NCI-H1092 treated with DMSO at 0.1 percent for 48 hours (cell line): ENCODE measurements at places on chromosomes 4 and X.

- no peak for DNase-seq
Observed at GRCh38 chr4:186307497-186307896, 41.5 kb downstream of the F11 start.

DNA sequence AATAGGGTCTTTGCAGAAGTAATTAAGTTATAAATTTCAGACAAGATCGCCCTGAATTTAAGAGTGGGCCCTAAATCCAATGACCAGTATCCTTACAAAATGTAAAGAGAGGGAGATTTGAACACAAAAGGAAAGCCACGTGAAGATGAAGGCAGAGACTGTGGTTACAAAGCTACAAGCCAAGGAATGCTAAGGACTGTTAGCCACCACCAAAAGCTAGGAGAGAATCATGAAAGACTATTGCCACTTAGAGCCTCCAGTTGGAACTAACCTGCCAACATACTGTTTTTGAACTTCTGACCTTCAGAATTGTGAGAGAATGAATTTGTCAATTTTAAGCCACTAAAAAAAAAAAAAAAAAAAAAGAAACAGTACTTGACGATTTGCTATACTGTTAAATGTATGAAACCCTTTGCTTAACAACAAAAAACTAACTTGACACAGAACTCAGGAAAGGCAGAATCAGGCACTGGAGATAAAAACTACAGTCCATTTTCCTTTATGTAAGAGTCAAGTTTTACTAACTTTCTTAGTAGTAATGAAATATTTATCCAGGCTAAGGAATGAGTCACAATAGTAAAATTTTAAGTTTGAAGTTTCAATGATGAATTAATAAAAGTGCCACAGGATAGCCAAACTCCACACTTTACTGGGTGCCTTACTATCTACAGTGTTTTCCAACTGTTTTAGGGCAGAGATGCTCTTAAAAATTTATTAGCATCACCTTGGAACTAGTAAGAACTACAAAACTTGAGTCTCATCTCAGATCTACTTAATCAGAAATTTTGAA lies 25.1 kb downstream of the DHX15 start:
- DNase-seq, result no peak

GRCh38 chr4:159060161-159060560 lies 42.7 kb upstream of the RAPGEF2 start:
- no peak for DNase-seq

DNA sequence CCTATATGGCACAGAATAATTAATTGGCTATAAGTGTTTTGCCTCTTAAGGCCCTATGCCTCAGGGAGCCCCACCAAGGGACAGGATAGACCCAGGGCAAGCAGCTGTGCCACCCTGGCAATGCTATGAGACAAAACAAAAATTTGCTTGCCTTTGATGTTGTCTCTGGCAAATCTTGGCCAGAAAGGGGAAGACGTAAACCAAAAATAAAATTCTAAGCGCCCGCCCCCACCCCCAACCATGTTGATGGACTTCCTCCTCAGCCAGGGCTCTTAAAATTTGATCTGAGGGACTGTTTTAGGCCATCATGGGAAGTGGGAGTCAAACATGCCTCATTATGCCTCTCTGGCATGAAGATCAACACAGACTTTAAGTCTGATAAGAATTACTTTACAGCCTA lies 130.5 kb upstream of the APOOL start:
- DNase-seq, result no peak

DNA sequence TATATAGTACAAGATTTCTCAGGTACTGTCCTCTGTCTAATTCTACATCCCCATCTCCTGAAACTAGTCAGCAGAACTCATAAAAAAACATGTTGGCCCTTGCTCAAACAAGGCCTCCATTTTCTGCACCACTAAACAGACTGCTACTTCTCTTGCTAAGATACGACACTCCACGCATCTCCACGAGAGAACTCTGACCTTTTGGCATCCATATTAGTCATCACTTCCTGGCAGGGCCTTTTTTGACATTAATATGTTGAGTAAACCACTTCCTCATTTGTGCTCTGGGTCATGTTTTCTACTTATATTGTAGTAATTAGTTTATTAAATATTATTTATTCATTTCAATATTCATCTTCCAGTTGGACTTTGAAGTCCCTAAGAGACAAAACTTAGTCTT lies 65.6 kb downstream of the DCAF8L1 start:
- DNase-seq, result no peak

- peak; percentile 14 for DNase-seq
Observed at GRCh38 chrX:120514236-120514635, 45.1 kb upstream of the LAMP2 start.

GRCh38 chr4:4284827-4285618 lies 4.9 kb downstream of the LYAR start:
- DNase-seq, result no peak

DNA sequence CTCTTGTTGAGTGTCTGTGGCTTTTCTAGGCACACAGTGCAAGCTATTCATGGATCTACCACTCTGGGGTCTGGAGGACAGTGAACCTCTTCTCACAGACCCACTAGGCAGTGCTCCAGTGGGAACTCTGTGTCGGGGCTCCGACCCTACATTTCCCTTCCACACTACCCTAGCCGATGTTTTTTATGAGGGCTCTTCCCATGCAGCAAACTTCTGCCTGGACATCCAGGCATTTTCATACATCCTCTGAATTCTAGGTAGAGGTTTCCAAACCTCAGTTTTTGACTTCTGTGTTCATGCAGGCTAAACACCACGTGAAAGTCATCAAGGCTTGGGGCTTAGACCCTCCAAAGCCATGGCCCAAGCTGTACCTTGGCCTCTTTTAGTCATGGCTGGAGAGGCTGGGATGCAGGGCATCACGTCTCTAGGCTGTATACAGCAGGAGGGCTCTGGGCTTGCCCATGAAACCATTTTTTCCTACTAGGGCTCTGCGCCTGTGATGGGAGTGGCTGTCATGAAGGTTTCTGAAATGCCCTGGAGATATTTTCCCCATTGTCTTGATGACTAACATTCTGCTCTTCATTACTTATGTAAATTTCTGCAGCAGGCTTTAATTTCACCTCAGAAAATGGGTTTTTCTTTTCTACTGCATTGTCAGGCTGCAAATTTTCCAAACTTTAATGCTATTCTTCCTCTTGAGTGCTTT lies 249.8 kb upstream of the CPEB2 start:
- no peak for DNase-seq

DNA sequence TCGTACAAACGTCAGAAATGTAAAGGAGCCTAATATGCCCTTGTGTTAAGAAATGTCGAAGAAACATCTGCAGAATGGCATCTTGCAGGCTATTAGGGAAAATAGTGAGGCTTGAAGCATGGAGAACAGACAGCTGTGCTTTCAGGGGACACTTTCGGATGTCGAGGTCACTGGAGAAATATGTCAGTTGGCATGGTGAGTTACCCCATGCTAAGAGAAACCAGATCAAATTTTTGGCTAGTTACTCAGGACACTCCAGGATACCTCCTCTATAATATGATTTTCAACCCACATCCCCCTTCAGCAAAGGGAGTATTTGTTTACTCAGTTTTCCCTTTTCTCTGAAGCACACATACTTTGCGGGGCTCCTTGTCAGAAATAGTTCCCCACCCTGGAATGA lies 171.4 kb downstream of the GPC3 start:
- DNase-seq, result no peak

DNA sequence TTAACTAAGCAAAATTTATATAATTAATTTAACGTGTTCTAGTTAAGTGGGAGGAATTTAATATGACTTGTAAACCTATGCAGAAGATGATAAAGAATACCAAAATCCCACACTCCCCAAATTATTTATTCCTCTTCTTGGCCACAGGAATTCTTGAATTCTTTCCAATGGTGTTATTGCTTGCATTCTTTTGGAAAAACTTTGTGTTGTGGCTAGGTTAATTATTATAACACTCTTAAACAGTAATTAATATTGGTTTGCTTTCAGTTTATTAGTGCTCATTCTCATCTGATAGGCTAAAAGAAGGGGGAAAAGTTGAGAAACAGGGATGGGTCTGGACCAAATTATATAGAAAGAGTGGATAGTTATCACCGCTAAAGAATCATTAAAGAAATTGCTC lies 141.5 kb upstream of the PABPC4L start:
- no peak for DNase-seq

GRCh38 chr4:180665994-180666824 lies 1577.0 kb upstream of the TENM3 start:
- peak; percentile 76 for DNase-seq

- DNase-seq, result no peak
Observed at GRCh38 chr4:10963958-10964703, 279.6 kb upstream of the CLNK start.

DNA sequence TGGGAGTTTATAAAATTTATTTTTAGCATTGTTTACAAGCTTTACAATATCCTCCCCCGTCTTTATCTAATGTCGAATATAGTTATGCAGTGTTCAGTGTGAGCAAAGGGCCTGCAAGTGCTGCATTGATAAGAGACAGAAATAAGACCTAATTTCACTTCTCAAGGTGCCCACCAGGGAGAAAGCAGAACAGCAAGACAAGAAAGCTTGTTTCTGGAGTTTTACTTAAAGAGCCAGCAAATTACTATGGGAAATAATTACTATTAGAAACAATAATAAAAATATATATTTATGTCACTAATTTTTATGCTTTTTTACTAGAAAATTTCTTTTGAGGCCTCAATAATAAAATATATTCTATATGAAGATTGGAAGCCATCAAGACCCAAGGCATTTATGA lies 2677.7 kb downstream of the ARAP2 start:
- DNase-seq, result no peak

- no peak for DNase-seq
Observed at GRCh38 chr4:63211375-63211774, 1197.9 kb downstream of the TECRL start.

DNA sequence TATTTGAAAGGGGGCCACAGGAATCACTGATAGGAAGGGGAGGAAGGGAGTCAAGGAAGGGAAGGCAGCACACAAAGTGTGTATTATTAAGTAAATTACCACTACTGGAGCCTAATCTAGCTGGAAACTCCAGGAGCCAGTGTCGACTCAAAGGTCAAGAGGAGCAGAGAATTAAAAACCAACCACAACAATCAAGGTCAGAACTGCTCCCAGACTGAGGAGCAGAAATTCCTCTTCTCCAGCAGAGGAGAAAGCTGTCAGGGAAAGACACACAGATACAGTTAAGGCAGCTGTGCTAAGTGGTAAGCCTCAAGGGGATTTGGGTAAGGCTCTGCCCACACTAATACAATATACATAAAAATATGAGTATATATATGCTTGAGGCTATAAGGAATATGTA lies 87.5 kb upstream of the PTPN13 start:
- DNase-seq, result no peak

DNA sequence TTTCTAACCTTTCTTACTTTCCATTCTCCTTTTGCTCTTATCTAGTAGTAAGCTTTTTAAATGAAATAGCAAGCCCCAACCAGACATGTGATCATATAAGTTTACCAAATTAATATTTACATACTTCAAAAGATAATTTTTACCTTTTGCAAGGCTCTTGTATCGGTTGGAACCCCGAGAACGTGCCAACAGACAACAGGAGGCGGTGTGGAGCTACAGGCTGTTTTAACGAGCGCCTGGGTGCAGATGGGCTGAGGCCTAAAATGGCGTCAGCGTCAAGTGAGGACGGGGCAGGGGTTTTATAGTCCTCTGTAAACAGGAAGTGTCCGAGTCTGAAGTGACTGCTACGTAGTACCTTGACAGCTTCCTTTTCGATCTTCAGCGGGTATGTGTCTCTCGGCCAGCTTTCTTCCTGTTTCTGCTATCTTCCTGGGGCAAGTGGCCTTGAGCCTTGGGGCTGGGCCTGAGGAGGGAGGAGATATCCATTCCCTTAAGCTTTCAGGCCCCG lies 342.7 kb downstream of the GALNTL6 start:
- no peak for DNase-seq

DNA sequence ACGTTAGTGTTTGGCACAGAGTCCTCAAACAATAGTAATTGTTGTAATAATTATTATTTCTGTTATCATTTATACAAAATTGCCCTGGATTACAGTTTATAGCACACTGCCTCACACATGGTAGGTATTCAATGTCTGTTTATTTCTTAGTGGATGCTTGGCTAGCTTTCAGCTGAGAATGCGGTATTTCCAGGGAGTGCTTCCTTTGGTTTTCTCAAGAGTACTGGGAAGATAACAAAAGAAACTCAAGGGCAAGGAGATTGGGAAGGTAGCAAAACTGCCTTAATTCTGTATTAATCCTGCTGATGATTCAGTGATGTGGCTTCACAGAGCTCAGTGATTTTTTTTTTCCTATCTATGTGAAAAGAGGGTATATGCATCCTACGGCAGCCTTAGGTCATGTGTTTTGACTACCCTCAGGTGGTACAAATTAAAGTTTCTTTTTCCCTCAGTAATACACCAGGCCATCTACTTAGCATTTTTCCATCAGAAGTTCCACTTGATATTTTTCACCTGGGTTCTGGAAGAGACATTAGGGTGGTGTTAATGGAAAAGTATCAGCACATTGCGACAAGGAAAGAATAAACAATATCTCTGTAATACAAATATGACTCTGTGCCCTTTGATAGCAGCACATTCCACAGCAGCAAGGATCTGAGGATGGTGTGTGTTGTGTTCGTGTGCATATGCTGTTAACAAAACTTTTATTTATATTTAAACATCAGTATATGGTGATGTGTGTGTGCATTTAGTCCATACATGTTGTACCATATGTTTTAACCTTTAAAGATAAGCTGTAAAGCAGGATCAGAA lies 124.3 kb upstream of the RASGEF1B start:
- DNase-seq, result no peak

DNA sequence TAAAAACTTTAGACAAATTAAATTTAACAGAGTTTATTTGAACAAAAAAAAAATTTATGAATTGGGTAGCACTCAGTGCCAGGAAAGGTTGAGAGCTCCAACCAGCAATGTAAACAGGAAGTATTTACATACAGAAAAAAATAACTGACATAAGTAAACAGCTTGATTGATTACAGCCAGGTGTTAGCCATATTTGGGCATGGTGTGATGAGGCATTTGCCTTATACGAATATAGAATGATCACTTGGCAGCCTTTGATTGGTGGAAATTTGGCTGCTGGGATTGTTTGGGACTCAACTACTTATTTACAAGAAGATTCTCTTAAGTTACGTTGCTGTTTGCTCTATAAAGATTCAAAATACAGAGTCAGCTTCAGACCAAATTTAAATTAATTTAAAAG lies 172.0 kb downstream of the ADAM29 start:
- DNase-seq, result peak; percentile 22

- DNase-seq, result no peak
Observed at GRCh38 chrX:9327086-9327746, 137.6 kb upstream of the TBL1X start.

DNA sequence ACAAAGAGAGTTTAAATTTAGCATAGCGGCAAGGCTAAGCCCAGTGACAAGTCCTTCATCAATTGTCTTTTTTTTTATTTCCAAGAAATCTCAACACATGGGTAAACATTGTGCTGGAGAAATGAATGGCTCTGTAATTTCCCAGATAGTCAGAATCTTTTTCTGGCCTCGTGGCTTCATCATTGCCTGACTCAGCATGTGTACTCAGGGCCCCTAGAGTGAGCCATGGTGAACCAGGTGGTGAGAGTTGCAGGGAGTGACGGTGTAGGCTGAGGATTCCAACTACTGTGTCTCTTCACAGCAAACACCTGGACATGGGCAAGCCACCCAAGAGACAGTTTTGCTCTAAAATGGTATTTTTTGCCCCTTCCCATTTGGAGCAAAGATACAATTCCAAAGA lies 43.1 kb upstream of the UCP1 start:
- no peak for DNase-seq

- DNase-seq, result peak; percentile 0
Observed at GRCh38 chrX:104929324-104929723, 291.2 kb downstream of the TEX13A start.

- DNase-seq, result no peak
Observed at GRCh38 chr4:86132468-86132867, 227.4 kb downstream of the MAPK10 start.

GRCh38 chr4:47531954-47532321 lies 46.9 kb downstream of the ATP10D start:
- DNase-seq, result no peak
